ENCODE measurements at places on chromosomes 4 and X. TPM values are rescaled to one million over a fixed set of nuclear protein-coding genes. Genes with fewer than 3 reads are reported as not detected.

DCTD gene
- polyA plus RNA-seq = 28.0 TPM

HDX gene
- 0.68 TPM for polyA plus RNA-seq

FGFBP2 gene
- 0.34 TPM for polyA plus RNA-seq

DNA sequence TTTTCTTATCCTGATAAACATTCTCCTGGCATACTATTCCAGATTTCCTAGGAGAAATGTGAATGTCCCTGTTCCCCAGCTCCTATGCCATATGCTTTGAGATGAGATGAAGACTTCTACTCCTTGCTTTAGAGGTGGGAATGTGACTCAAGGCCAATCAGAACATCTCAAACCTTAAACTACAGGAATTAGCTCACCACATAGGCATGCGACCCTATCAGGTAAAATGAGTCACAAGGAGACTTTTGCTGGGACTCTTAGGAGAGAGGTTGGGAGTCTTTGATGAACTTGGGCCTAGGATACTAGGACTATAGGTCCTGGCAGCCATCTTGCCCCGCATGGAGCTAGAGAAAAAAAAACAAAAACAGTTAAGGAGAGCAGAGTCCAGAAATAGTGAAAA, 5.8 kb upstream of the USO1 start:
- DNase-seq = no peak

- DNase-seq = no peak
These were observed 60.0 kb downstream of the ATP8A1 start for GRCh38 chr4:42596918-42597317.

- DNase-seq = no peak
These were observed 277.4 kb upstream of the GATB start for GRCh38 chr4:152038238-152038637.

- DNase-seq = no peak
These were observed 7.8 kb upstream of the DDIT4L start for GRCh38 chr4:100198061-100198460.
